Activated CD4-positive, CD25-positive, alpha-beta regulatory T cell treated with anti-CD3 and anti-CD28 coated beads, Interleukin-2, amount 50 U/mL, for 24 hours (primary cell): ENCODE measurements at places on chromosomes 2 and 18.

- no peak for ATAC-seq
Measured at GRCh38 chr2:232526372-232526941, 497 bp downstream of the CHRND start.

DNA sequence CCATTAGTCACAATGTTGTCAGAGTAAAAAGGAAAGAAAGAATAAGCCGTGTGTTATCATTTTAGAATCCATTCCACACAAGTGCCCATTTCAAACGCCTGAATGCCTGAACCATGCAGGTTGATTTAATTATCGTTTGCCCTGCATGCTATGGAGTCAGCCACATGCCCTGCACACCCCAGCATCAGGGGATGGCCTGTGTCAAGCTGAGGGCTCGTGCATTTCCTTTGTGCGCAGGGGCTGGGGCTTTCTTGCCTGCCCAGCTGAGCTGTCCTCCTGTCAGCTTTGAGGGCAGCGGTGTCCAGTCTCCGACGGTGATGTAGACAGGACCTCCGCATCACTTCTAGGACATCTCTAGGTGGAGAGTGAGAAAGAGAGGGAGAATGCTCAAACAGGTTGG is 200.4 kb downstream of the TSN start:
- no peak for ATAC-seq

GRCh38 chr2:78202986-78203670 is 681.0 kb upstream of the LRRTM4 start:
- no peak for ATAC-seq

DNA sequence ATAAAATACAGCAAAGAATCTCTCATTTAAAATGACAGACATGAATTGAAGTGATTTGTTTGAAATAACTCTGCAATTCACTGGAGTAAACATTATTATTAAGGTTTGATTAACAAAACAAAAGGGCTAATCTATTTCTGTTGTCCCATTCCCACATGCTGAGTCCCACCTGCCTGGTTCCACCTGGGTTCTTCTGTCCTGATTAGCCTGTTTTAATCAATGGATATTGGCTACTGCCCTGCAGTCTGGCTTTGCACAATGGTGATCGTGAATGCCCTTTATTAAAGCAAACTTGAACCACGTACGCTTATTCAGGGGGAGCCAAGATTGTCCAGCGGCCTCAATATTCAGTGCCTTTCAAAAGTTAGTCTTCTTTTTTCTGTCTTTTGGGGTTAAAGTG is 72.8 kb upstream of the CDH19 start:
- ATAC-seq = no peak

GRCh38 chr2:58601017-58601416 is 359.9 kb upstream of the FANCL start:
- ATAC-seq = no peak

DNA sequence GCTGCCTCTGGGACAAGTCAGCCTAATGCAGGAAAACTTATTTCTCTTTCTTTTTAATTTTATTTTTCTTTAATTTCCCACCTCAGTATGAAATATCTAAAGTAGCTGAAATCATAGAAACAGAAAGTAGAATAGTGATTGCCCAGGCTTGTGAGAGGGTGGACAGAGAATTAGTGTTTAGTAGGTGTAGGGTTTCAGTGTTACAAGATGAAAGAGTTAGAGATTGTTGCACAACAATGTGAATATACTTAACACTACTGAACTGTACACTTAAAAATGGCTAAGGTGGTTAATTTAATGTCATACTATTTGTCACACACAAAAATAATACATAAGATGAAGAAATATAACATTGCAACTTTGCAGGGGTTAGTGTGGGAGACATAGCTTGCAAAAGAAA is 80.8 kb downstream of the NAT8 start:
- no peak for ATAC-seq

GRCh38 chr2:71546275-71546638 is 92.9 kb downstream of the DYSF start:
- ATAC-seq = no peak

DNA sequence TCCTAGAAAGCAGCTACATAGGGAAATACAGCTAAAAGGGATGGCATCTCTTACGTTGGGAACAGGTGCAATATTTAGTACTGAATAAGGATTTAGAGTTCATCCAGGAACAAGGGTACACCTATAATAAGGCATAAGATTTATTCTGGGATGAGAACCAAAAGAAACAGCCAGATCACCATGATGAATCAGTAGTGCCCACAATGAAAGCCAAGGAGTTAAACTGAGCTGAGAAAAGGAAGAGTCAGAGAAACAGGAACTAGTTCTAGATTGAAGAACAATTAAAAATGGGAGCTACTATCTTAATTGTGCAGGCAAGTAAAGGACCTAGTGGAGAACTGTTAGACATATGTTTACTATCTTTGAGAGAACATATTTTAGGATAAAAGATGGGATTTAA is 692.3 kb downstream of the LRP1B start:
- no peak for ATAC-seq

GRCh38 chr2:172231508-172231907 is 128.8 kb upstream of the DLX2 start:
- no peak for ATAC-seq
